Right lung (tissue), 10 donors: ENCODE measurements at places on chromosomes 4 and X. TPM values are rescaled to one million over a fixed set of nuclear protein-coding genes. Genes with fewer than 3 reads are reported as not detected.

KCND1 gene
- 4.1 TPM for polyA plus RNA-seq

KLHL13 gene
- 2.2 TPM for polyA plus RNA-seq

OTC gene
- 0.12 TPM for polyA plus RNA-seq

GC gene
- not detected for polyA plus RNA-seq

F9 gene
- polyA plus RNA-seq, result not detected

PLAC8 gene
- 7.2 TPM for polyA plus RNA-seq

ANAPC4 gene
- 60.5 TPM for polyA plus RNA-seq

RNF212 gene
- polyA plus RNA-seq, result 11.0 TPM

CT45A3 gene
- not detected for polyA plus RNA-seq

TMEM154 gene
- 1.0 TPM for polyA plus RNA-seq

GYPE gene
- polyA plus RNA-seq, result 14.2 TPM

CENPE gene
- 5.2 TPM for polyA plus RNA-seq

ARL13A gene
- 1.0 TPM for polyA plus RNA-seq

SSX7 gene
- not detected for polyA plus RNA-seq

SUPT20HL2 gene
- not detected for polyA plus RNA-seq

MGARP gene
- 0.45 TPM for polyA plus RNA-seq

AFM gene
- not detected for polyA plus RNA-seq

CAPN6 gene
- 17.3 TPM for polyA plus RNA-seq

GLRA2 gene
- polyA plus RNA-seq, result 0.47 TPM

GAGE1 gene
- polyA plus RNA-seq, result not detected

MAGEA1 gene
- not detected for polyA plus RNA-seq

PF4V1 gene
- polyA plus RNA-seq, result not detected
